ENCODE measurements at places on chromosomes 1 and 21.

DNA sequence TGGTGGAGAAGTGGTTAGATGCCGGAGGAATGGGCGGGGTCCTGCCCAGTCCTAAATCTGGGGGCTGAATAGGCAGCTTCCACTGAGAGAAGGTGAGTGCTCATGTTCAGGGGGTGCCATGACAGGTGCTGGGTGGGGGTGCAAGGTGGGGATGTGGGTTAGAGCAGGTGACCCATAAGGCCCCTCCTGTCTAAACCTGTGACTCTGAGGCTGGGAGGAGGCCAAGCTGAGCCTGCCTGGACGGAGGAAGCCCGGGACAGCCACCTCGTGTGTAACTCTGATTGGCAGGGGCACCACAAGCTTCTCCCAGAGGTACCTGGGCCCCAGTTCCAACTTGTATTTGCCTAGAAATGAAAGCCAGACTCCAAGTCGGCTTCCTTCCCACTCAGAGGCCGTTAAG is 10.7 kb downstream of the GPR157 start:
- DNase-seq = no peak

DNA sequence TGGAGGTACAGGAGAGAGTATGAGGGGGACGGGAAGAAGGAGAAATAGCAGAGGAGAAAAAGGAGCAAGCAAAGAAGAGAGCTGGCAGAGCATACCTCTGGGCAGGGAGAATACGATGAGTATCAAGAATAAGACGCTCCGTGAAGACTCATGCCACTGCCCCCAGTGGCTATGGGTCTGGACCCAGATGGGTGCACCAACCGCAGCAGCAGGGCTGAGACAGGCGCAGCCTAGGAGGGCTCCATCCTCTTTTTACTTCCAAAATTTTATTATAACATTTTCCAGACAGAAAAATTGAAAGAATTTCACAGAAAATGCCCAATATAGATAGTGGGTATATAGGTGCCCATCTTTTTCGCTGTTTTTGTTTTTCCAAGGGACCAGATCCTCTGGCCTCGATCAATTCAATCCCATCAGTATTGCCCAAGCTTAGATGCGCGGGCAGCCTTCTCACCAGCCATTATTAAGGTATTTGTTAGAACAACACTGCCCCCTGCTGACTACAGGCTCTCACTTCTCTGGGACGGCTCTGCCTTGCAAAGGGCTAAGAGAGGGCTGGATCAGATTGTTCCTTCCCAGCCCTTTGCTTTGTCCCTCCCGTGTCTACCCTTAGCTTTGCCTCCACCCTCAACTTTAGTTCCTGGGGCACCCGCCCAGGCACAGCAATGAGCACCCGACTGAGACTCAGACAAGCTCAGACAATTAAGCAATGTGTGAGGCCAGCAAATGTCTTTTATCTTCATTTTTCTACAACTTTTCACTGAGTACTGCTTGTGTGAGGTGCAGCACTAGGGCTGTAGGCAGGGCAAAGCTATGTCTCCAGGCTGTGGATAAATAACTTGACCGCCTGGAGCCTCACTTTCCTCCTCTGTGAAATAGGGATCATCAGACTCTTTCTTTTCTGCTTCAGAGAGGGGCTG is 17.5 kb upstream of the CAMK1G start:
- DNase-seq = peak; percentile 75

DNA sequence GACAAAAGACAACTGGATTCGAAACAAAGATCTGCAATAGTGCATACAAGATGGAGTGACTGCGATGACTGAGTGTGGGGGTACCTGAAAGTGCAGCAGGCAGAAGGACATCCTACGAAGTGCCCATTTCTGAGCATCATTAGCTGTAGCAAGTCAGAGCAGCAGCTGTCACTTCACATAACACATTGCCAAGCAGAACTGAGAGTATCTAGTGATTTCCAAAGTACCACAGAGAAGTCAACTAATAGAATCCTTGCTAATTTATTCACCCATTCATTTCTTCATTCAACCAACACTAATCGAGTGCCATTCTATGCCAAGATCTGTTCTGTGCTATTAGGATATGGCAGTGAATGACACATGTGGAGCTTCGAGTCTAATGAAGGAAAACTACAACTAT is 31.6 kb upstream of the CAMSAP2 start:
- DNase-seq = no peak

GRCh38 chr1:55572878-55573734 is 357.9 kb upstream of the USP24 start:
- no peak for DNase-seq

DNA sequence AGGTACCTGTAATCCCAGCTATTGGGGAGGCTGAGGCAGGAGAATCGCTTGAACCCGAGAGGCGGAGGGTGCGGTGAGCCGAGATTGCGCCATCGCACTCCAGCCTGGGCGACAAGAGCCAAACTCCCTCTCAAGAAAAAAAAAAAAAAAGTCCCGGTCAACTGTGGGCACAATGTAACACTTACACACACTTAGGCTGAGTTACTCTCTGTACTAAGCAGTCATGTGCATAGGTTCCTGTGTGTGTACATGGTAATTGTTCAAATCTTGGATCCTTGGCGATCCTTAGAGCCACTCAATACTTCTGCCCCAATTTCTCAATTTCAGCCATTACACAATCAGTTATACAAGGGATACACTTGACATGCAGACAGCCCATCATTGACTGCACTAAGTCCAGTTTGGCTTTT is 11.6 kb downstream of the SDCCAG8 start:
- no peak for DNase-seq

- DNase-seq = no peak
These were observed 145.5 kb upstream of the FGGY start for GRCh38 chr1:59151387-59151761.

- DNase-seq = no peak
These were observed 32.1 kb downstream of the PCSK9 start for GRCh38 chr1:55071477-55071876.

DNA sequence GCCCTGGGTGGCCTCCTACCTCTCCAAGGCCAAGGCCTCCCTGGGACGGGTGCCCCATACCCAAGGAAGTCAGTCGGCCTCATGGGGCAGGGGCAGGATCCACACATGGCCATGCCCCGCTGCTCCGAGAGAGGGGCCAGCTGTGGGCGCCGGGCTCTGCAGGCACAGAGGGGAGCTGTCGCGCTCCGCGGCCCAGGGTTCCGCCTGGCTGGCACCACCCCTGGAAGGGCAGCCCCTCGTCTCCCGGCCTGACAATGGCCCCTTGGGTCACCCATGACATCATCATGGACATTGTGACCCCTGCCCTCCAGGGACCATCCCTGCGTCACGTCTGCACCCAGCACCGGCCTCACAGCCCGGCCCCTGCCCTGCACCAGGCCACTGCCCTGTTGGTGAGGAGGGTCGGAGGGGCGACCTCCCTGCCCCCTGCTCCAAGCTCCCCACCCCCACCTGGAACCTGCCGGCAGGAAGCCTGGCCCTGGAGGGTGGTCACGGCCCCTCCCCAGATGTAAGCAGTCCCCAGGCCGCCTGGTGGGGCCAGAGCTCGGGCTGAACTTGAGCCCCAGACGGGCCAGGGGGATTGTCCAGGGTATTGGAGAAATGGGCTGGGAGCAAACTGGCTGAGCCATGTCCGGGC is 5.8 kb downstream of the TTLL10 start:
- DNase-seq = no peak

GRCh38 chr1:204476563-204476962 is 18.0 kb downstream of the PIK3C2B start:
- no peak for DNase-seq

- DNase-seq = no peak
These were observed 34.3 kb upstream of the KCNA3 start for GRCh38 chr1:110708974-110709440.

DNA sequence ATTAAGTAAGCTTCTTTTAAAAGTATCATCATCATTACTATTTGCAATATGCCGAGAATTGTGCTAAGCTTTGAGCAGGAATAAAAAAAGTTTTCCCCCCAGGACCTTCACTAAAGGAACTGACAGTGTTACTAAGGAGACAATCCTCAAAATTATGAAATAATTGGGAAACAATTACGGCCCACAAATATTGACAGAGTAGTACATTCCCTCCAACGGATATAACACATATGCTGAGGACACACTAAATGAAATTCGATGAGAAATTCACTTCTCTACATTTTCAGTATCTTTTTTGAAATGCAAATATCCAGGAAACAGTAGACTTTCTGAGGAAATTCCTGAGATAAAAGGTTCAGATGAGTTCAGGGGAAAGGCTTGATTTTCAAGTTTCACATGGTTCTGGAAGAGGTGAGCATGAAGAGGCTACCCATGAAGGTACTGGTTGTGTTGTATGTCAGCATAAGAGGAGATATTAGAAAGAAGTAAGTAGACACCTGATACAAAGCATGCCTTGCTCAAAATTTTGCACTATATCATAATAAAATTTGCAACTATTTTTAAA is 171.2 kb upstream of the NR5A2 start:
- DNase-seq = no peak

DNA sequence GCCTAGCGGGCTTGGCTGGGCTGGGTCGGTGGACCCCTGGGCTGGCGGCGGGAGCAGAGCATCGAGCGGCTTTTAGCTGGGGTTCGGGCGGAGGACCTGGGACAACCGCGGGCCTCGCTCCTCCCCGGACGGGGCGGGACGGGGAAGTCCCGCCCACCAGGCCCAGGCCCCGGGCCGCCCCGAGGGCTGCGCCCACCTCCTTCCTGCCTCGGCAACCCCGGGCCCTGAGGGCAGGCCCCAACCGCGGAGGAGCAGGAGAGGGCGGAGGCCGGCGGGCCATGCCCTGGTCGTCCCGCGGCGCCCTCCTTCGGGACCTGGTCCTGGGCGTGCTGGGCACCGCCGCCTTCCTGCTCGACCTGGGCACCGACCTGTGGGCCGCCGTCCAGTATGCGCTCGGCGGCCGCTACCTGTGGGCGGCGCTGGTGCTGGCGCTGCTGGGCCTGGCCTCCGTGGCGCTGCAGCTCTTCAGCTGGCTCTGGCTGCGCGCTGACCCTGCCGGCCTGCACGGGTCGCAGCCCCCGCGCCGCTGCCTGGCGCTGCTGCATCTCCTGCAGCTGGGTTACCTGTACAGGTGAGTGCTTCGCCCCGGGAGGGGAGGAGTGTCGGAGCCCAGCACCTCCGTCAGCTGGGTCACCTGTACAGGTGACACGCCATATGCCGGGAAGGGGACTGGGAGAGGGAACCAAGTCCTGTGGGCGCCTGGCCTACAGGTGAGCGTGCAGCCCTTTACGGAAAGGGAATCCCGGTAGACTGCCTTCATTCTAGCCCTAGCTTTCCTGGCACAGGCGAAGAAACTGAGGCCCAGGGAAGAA is at the start of gene XKR8:
Gene XKR8 (plus strand): TSS at position 182 of the 812 bp plus-strand sequence. CDS start 97 bp downstream, at position 279.
- peak; percentile 85 for DNase-seq

DNA sequence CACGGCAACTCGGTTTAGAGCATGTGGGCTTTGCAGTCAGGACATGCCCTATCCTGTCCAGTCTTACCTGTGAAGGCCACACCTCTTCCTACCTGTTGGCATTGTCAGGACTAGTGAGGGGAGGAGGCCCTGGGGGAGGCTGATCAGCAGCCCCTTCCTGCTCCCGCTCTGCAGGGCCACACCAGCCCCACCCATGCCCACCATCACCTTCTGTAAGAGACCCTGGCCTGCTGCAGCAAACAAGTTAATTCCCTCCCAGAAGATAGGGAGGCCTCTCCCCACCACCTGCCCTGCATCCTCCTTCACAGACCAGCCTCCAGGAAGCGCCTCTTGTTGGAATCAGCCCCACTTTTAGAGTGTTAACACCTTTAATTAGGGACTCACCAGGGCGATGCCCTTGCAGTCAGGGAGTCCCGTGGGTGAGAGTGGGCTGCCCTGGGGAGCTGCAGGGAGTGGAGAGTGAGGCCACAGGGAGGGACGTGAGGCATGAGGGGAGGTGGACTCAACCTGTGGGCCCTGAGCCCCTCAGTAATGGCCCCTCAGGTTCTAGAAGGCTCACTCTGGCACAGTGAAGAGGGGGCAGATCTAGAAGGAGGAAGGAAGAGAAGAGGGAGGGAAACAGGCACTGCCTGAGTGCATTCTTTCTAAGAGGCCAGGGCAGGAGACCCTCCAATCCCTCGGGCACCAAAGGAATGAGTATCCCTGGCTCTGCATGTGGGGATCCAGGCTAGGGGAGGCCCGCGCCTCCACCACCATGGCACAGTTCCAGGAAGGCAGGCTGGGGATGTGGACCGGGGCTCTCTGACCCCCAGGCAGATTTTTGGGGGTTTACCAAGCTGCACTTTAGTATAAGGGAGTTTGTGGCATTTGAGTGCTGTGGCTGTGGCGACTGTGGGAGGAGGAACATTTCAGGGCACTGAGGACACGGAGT is 8.2 kb downstream of the UMODL1 start:
- no peak for DNase-seq

DNA sequence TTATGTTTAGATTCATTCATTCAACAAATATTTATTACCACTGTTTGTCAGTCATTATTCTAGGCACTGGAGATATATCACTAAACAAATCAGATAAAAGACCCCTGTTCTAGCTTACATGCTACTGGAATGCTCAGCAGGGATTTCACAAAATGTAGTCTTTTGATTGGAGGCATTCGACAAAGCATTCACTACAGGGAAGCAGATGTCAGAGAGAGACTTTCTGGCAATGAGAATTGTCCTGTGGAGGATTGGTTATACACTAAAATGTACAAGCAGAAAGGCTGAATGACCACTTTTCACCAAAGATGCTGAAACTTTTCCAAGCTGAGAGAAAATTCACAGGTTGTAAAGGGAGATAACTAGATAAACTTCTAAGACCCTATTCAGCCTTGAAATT is 57.7 kb downstream of the SCMH1 start:
- no peak for DNase-seq

GRCh38 chr1:210294999-210295745 is 33.5 kb upstream of the HHAT start:
- no peak for DNase-seq

GRCh38 chr1:244050835-244051444 is at the start of gene ZBTB18:
ZBTB18 (plus strand) TSS chr1:244051283; CDS start chr1:244051432, 149 bp downstream.
- no peak for DNase-seq

- no peak for DNase-seq
These were observed 96.6 kb downstream of the DISC1 start for GRCh38 chr1:231723146-231723545.

DNA sequence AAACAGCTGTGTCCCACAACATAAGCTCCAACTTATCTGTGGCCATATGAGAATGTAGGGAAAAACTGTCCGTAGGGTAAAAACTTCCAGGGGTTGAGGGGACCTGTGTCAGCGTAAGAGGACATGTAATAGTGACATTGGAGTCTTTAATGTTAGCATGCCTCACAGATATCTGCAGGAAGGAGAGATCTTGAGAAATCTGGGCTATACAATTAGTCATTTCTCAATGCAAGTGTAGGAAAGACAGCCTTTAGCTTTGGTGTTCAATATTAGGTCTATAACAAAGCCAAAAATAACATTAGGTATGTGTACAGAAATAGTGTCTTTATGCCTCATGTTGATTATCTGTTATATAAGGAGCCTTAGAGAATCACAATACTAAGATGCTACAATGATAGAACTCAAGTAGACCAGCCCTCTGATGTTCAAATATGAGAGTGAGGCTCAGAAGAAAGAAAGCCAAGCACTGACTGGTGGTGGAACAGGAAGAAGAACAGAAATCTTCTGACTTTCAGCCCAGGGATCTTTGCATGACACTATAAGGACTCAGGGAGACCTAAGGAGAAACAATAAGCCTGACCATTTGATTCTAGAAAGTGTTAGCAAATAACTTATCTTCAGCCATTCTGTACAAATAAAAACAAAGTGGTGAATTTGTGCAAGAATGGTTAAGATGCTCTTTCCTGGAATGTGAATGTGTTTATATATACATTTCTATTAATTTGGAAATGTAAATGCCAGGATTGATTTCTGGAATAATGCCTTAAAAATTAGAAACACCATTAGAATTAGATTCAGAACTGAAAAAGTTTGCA is 152.6 kb downstream of the ZC3H11B start:
- DNase-seq = no peak
